ENCODE measurements at places on chromosomes 4 and X.

DNA sequence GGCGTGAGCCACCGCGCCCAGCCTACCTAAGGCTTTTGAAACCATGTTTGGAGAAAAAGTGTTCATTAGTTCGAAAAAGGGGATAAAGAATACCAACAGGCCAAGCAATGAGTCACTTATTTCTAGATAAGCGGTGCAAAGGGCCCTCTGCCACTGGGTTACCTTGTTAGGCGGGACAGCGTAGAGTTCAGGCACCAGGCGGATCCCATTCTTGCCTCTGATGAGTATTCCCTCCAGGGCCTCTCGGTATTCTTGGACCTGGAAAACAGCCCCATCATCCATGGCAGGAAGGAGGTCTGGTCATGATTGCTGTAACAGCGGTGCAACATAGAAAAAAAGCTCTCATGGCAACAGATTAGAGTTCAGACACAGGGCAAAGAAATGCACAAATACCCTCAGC, 48.0 kb downstream of the PHKA2 start:
- no peak for DNase-seq

GRCh38 chrX:136766785-136767103, 14.0 kb downstream of the ARHGEF6 start:
- DNase-seq = peak; percentile 10

DNA sequence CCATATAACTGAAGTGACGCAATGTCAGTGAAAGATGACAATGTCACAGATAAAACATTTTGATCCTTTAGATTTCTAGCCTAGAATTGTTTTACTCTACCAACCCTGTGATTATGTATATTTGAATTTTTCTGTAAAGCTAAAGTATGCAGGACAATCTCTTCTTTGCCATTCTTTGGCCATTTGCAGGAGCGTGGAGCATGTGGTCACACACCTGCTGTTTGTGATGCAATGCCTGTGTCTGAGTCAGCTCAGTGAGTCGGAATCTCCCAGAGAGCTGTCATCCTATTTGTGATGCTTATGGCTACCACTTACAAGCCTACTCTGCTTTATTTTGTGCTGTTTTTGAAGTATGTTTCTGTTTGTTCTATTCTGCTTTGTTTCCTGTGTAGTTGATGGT, 214.5 kb downstream of the NAF1 start:
- DNase-seq = no peak

- DNase-seq = peak; percentile 7
Observed at GRCh38 chrX:150094996-150095395, 156.7 kb upstream of the EOLA2 start.

DNA sequence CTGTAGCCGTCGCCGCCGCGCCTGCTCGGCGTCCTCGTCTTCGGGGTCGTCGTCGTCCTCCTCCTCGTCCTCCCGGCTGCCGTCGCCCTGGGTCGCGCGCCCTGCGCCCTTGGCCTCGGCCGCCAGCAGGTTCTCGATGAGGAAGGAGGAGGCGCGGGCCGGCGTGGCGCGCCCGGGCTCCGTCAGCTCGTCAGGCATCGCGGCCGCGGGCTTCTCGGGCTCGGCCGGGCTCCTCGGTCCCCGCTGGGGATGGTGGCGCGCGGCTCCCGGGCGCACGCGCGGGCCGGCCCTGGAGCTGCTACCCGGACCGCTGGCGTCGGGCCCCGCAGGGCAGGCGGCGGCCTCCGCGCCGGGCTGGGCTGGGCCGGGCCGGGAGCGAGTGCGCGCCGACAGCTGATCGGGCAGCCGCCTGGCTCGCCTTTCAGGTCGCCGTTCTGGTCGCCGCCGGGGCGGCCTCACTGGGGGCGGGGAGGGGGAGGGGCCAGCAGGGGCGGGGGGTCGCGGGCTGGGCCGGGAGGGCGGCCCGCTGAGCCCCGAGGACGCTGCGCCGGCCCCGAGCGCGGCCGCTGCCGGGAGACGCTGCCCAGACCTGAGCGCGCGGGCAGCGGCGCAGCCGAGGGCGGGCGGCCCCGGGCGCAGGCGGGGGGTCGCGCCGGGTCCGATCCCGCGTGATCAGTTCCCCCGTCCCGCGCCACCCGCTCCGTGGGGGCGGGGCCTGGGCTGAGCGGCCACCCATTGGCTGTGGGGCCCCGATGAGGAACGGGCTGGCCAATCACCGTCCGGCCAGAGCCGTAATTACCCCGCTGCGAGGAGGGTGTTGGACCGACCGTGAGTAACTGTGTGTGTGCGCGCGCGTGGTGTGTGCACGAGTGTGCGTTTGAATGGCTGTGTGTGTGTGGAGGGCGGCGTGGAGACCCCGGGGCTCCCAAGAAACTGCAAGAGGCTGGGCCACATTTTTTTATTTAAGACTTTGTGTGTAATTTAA, at the start of gene HMX1:
Gene HMX1 (minus strand): TSS at position 423 of the 985 bp plus-strand sequence. CDS start 225 bp downstream, at position 198.
- DNase-seq = peak; percentile 13

GRCh38 chr4:106618956-106619355, 250.4 kb upstream of the GIMD1 start:
- no peak for DNase-seq

GRCh38 chrX:139890991-139891700, 41.7 kb downstream of the ATP11C start:
- DNase-seq = peak; percentile 43

GRCh38 chr4:41104155-41104554, 110.2 kb downstream of the APBB2 start:
- DNase-seq = no peak

GRCh38 chrX:10231461-10231860, 74.7 kb downstream of the CLCN4 start:
- no peak for DNase-seq
